Activated CD8-positive, alpha-beta T cell treated with anti-CD3 and anti-CD28 coated beads, Interleukin-2, amount 10 ng/mL, durations not matched to agents 7 days and 5 days (primary cell): ENCODE measurements at places on chromosomes 4 and X.

GRCh38 chrX:135536877-135537276 is 16.4 kb downstream of the INTS6L start:
- peak; percentile 21 for DNase-seq

DNA sequence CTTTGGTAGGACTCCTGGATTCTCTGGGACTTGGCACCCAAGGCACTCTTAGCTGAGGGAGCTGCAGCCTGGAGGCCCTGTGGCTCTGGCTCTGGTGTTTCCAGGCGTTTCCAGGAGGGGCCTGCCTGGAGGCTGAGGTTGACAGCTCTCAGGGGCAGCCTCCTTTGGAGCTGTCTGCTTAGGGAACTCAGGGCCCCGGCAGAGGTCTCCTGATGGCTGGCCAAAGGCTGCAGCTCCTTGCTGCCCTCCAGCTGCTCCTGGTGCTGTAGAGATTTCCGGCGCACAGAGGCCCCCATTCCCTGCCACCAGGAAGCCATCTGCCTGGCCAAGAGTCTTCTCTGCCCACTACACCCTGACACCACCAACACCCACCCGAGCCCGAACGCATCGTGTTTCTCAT is 25.3 kb upstream of the ARHGEF38 start:
- DNase-seq: no peak

DNA sequence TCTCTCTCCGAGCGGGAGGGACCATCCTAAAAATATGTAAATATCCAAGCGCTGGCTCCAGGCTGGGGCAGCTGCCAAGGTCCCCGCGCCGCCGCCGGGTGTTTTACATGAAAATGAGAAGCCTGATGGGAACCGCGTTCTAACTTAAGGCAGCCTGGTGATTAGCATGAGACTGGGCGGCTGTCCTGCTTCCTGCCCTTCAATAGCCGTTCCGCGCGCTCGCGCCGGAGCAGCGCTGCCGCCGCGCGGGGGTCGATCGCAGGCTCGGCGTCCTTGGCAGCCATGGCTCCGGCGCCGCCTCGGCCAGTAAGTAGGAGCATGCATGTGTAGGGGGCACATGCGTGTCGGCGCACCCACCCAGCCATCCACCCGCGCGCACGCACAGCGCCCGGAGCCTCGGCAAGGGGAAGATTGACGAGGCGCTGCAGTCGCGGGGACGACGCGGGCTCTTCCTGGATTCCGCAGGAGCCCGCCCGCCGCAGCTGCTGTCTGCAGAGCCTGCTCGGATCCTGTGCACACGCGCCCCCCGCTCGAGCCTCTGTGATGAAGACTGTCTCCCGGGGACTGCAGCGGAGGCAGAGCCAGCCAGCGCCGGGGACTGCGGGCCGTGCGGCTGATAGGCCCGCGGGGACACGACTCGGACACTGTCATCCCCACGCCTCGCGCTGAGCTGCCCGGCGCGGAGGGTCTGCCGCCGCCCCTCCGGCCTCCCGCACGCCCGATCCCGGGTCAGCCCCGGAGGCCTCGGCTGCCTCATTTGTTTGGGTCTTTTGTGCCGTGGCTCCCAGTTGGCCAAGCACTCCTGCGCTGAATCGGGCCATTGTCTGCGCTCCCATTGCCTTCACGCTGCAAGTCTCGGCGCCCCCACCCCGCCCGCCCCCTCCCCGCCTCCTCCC is 734 bp downstream of the STOX2 start:
- no peak for DNase-seq

GRCh38 chr4:139815778-139816601 is 150.4 kb downstream of the MGST2 start:
- no peak for DNase-seq

GRCh38 chrX:138765051-138765450 is 53.5 kb upstream of the FGF13 start:
- no peak for DNase-seq

- no peak for DNase-seq
Measured at GRCh38 chr4:123380728-123381716, 15.6 kb upstream of the SPRY1 start.

DNA sequence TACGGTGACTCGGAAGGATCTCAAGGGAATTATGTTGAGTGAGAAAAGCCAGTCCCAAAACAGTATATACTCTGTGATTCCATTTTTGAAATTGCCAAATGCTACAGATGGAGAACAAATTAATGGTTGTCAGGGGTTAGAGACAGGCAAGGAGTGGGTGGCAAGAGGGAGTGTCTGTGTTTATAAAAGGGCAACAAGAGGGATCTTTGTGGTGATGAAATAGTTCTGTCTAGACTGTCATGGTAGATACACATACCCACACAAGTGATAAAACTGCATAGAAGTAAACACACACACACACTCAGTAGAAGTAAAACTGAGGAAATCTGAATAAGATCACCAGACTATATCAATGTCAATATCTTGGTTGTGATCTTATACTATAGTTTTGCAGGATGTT is 92.7 kb downstream of the CD99L2 start:
- no peak for DNase-seq
